ENCODE measurements at places on chromosomes 6 and 20.

DNA sequence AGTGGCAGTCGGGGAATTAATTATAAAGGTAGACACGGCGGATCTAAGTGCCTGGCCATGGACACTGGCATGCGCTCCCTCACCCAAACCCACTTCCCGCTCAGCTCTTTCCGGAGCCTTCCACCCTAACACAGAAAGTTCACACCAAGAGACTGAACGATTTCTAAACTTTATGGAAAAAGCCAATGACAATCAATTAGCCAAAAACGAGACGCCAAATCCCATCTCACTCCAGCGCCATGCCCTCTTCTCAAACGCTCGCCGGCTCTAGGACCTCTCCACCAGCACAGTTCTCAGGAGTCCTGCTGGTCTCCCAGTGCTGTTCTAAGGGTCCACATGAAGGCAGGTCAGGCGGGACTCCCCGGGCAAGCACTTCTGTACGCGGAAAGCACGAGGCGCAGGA, 641 bp downstream of the SF3B5 start:
- no peak for DNase-seq

DNA sequence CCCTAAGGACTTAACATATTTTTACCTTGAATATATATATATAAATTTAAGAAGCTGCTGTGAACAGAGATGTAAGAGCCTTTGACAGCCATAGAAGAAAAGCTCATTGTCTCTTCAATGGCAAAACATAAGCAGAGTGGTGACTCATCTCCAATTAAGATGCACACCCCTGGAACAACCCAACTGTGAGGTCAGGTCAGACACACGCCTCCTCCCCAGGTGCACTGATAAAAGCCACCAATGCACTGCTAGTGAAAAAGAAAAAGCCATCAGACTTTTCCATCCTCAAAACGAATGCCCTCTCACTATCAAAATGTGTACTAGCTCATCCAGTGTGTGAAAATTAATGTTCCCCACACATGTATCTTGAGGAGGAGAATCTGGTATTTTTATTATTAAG, 100.1 kb downstream of the SMLR1 start:
- DNase-seq = no peak

DNA sequence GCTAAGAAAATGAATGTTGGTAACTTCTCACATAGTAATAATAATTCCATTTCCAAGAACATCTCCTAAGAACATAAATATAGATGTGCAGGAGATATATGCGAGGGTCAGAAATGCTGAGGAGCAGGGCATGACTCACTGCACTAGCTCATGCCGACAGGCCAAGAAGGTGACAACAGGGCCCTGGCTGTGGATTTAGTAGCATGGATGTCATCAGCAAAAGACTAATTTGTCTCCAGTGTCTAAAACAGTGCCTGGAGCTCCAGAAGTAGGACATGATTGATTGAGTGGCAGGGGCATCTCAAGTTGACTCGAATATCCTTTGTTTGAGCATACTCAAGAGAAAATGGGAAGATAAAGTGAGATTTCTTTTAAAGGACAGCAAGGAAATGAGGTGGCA, 207.0 kb upstream of the FOXA2 start:
- no peak for DNase-seq

- no peak for DNase-seq
Observed at GRCh38 chr20:37365760-37366638, 20.1 kb downstream of the SRC start.

GRCh38 chr6:17663226-17663625, 43.5 kb downstream of the NUP153 start:
- no peak for DNase-seq

DNA sequence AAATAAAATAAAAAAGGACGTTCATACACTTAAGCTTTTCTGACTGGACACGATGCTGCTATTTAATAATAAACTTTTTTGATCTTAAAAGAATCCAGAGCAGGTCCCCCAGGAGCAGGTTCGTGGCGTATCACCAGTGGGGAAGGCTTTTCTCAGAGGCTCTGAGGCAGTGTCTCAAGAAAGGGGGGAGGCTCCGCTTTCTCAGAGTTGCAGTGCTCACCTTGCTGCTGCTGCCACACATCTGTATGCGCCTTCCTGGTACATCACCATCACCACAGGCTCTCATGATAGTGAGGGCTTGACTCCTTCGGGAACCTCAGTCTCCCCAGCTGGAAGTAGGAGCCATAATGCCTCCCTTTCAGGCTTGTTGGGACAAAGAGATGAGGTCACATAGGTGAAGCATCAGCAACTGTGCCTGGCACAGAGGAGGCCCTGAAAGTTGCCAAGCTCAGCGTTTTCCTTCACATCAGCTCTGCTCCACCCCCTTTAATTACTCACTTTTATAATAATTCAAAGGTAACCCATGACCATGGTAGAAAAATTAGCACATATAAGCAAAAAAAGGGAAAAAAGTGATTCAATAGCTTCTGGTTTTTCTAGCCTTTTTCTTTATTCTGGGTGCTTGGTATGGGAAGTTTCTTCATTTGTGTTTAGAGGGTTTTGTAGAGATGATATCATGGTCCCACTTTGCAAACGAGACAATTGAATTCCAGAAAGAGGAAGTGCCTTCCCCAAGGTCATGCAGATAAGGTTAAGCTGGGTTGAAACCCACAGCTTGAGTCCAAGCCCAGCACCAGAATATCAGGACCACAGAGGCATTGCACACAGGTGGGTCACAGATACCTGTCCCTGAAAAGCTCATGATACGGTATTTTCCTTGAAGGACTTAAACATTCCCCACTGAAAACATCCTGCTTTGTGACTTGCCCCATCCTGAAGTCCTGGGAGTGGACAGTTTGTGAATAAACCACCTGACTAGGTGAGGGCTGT, 24.5 kb downstream of the SRSF3 start:
- DNase-seq = no peak

DNA sequence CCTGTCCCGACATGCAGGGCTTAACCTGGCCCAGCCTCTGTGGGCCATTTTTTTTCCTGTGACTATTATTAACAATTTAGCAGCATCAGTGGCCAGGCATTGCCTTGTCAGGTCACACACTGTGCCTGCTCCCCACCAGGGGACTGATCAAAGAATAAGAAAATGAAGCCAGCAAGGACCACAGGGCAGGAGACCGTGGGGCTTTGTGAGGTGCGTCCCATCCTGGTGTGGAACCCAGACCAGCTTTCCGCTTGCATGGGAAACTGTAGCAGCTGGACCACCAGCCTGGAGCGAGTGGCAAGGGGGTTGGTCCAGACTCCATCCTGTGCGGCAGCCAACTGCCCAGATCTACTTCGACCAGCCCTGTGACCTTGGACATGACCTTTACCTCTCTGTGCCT, 218.3 kb downstream of the ANKRD60 start:
- DNase-seq = no peak

DNA sequence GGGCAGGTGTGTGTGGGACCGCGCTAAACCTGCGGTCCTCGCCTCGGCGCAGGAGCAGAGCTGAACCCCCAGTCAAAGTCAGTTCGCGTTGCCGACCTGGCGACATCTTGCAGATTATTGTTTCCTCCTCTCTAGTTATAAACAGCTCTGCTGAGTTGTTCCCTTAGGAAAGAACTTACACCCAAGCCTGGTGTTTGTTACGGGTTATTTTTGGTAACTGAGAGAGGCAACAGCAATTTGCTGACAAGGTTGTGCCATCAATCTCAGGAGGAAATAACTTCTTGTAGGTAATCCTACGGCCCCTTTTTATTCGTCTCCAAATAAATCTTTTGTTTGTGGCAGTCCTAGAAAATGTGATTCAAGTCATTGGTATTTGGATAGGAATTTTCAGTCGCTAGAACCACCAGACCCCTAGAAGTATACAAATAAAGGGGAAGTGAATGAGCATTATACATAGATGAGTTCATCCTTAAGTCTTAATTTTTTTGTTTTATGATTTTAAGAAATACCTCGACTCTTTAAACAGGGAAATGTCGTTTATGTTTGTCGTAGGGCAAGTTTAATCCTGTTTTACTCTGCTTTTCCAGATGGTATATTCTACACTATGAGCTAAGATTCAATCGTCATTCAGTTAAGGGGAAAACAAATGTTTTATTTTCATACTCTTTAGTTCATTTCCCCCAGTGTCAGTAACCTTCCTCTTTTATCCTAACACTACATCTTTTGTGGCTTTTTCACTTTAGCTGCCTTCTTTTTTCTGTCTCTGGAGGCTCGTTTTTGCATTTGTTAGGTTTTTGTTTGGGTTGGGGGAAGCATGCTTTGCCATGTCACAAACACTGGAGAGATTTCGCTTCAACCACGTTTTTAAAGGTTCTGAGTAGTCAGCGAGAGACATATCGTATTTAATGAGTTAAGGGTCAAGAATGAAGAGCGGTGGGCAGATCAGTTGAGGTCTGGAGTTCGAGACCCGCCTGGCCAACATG, 1.2 kb downstream of the PM20D2 start:
- DNase-seq = peak; percentile 62

- peak; percentile 68 for DNase-seq
Observed at GRCh38 chr6:134316733-134317431, 1.0 kb downstream of the SGK1 start.

DNA sequence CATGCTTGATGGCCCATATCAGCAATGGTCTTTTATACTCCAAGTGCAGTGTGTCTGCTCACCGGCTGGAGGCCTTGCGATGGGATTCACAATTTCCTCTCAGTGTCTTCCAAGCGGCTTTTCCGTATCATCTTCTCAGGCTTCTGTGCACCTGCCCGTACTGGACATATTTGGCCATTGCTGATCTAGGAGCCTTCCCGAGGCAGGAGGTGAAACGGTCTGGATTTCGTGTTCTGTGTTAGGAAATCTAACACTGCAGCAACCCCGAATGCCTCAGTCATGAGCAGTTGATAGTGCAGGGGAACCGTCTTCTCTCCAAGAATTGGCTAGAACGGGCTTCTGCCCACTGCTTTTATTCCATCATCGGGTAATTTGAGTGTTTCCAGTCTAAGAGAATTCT, 60.5 kb downstream of the PPP1R14C start:
- DNase-seq = no peak

- DNase-seq = no peak
Observed at GRCh38 chr6:148497717-148498116, 155.1 kb downstream of the SASH1 start.

GRCh38 chr6:1714654-1715053, 104.9 kb downstream of the FOXC1 start:
- no peak for DNase-seq

DNA sequence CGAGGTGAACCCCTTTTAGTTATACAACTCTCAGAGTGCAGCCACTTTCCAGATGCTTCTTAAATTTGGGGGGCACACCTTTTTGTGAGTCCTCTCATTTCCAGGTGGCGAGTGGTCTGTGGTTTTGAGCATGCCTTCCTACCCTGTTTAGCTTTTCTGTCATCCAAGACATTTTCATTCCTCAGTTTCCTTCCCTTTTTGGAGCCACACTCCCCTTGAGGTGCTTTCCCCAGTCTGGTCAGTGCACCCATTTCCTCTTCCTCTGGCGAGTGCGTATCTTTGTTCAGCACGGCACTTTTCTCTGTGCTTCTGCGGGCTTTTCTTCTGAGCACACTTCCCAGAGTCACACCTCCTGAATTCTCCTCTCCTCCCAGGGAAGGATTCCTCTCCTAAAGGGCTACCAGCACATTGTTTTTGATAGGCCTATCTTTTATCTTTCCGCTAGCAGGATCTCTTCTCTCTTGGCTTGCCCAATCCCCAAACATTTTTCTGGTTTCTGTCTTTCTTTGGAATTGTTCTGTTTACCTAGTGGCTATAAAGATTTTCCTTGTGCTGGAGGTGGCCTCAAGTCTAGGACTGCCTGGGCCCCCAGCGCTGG, 1.4 kb downstream of the PHF20 start:
- DNase-seq = no peak

DNA sequence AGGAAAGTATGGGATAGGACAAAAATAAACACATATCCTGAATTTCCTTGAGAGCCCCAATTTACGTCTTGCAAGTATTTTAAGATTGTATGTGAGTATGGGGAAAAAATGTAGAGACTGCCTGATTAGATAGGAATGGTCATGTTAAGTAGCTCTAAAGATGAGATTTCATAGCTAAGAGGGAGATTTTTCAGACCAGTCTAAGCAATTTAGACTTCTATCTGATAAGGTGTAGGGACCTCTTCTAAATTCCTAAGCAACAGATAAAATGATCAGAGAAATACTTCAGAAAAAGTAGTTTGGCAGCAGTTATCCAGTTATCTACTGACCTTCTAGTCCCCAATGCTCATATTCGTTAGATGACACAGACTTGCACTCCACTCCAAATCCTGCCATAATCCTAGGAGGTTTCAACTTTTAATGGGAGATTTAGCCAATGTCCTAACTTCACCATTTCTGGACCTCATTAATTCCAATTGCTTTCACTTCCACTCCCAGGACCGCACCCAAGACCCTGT, 90.0 kb downstream of the FILIP1 start:
- no peak for DNase-seq

DNA sequence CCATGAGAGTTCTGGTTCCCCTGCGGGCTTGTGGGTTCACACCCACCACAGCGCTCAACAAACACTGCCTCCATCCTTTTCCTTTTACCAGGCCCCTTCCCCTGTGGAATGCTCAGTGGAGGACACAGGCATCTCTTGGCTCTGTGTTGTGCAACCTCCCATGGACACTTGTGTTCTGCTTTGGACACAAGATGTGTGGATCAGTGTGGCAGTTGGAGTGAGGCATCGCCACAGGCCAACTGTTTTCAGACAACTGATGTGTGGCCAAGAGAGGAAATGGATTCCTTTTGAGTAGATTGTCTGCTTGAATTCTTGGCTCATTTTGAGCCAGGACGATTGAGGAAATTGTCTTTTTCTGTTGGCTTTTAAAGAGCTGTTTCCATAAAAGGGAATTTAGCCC, 26.8 kb downstream of the CST8 start:
- peak; percentile 67 for DNase-seq

- DNase-seq = no peak
Observed at GRCh38 chr6:14035071-14035847, 82.3 kb upstream of the CD83 start.

DNA sequence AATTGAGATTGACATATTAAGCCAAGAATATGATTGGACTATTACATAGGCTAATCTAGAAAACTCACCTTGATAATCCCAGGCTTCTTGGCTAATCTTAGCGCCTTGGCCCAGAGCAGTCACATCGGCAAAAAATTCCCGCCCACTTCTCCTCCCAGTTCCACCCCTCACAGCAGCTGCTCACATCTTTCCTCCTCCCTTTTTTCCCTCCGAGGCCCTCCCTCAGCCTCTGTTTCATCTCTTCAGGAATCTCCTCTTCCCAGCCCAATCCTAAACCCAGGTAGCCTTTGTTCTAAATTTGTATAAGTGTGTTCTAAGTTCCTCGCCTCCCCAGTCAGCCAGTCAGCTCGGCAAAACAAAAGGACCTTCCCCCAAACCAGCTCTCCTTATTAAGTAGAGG, 184.3 kb downstream of the PRKN start:
- DNase-seq = no peak

GRCh38 chr6:160118620-160119229, 2.9 kb upstream of the SLC22A1 start:
- DNase-seq = no peak

DNA sequence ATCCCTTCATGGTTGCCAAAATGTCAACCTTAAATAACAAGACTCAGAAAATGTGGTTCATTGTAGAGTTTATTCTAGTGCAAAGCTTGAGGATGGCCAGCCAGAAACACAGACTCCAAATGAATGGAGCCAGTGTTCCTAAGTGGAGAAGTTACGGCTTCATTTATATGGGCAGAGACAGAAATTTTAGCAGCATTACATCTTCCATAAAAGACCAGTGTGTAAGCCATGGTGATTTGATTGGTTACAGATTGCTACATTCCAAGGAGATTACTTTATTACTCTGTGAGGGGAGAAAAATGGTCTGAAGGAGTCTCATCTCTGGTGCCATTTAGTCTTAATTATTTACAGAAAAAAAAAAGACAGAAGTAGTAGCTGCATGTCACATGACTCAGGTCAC, 97.8 kb downstream of the OTOR start:
- DNase-seq = no peak
